ENCODE measurements at places on chromosomes 7 and 10.

- DNase-seq = no peak
These were observed 4.8 kb upstream of the PILRB start for GRCh38 chr7:100352984-100353684.

DNA sequence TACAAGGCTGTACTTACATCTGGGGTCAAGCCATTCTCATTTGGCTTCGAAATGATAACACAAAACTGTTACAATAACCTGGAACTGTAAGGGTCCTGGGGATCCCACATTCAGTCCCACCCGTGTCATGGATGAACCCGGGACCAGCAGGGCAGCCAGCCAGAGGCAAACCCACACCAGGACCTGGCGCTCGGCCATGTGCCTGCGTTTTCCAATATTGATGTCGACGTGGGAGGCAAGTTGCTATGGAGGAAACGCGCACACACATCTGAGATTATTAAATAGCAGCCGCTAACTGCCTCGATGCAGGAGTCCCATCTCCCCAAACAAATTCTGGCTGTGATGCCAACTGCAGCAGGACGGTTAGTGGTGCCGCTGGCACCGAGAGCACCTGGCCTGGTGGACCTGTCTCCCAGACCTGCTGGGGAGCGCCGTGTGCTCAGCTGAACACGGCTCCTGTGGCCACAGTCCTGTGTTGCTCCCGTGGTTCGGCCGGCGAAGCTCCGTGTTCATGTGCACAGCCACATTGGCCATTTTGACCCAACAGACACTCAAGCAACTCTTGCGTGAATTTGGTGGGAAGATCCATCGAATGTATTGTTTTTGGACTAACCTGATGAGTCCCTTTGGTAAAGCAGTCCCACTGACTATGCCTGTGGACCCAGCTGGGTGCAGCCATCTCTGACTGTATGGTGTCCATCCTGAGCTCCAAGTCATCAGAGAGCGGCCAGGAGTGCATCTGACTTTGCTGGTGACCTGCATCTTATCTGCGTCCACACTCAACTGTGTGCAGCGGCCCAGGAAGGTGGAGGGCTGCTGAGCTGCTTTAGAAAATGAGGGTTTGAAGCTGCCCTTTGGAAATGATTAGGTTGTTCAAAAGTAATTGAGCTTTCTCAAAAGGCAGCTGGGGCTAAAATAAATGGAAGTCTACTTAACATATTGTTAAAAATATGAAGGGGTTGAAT, 398.2 kb downstream of the DNAJB6 start:
- no peak for DNase-seq

- no peak for DNase-seq
These were observed 626.2 kb downstream of the SUGCT start for GRCh38 chr7:40760987-40761386.

DNA sequence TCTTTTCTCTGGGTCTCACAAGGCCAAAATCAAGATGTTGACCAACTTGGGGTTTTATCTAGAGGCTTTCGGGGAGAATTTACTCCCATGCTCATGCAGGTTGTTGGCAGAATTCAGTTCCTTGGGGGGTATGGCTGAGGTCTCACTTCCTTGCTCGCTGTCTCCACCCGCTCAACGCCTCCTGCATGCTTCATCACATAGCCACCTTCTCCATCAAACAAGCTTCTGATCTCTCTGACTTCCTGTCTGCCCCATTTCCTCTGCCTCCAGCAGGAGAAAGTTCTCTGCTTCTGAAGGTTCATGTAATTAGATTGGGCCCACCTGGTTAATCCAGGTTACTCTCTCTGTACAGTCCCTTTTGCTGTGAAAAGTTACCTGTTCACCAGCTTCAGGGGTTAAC, 179.1 kb upstream of the FZD1 start:
- no peak for DNase-seq

- DNase-seq = no peak
These were observed 13.7 kb downstream of the NRAP start for GRCh38 chr10:113650172-113650571.

DNA sequence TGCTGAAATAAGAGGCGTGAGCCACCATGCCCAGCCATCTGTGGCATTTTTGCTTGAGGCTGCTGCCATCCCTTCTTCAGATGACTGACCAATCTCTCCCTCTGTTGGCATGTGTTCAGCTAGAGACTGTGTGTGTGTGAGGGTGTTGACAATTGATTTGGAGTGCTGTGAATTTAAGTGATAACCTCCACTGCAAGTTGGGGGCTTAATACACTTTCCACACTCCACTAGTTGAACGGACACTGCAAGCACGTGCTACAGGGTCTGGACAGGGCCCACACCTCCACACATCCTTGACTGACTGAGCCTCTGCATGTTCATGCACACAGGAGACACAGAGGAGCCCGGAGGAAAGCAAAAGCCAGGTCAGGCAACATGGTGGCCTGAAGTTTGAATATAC, 51.3 kb downstream of the BRAF start:
- no peak for DNase-seq

GRCh38 chr7:77565917-77566316, 28.8 kb downstream of the PTPN12 start:
- no peak for DNase-seq

Measured in neural progenitor cell (in vitro differentiated cells).